Ascending aorta (tissue), 2 donors: ENCODE measurements at places on chromosomes 12 and 14. TPM values are rescaled to one million over a fixed set of nuclear protein-coding genes. Genes with fewer than 3 reads are reported as not detected.

LYSET gene
- 2.3 TPM for total RNA-seq

DNA sequence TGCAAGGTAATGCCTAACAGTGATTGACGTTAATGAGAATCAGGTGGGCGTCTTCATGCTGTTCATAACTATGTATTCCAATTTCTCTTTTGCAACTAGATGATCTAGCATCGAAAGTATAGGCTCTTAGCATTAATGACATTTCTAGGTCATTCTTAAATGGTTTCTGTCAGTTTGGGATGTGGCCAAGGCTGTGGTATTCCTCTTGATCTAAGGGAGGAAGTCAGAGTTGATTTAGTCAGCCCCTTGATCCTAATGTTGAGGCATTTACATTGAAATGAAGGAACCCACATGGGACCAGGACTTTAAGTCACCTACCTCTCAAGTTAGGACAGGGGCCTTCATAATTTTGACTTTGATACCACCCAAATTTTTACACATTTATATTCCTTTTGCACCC is 448.1 kb downstream of the NPAS3 start:
- H3K36me3 ChIP-seq: no peaks in the 10 kb centered on the region
- H3K27me3 ChIP-seq: no peaks in the 10 kb centered on the region
- no peak overlapping the region for H3K4me3 ChIP-seq
- H3K4me1 ChIP-seq: no peaks in the 10 kb centered on the region
- H3K27ac ChIP-seq: no peak overlapping the region
- no peak for DNase-seq

GRCh38 chr14:68790644-68791077 is 2.2 kb downstream of the ZFP36L1 start:
- H3K36me3 ChIP-seq: peaks cover 29% of the 10 kb centered on the region
- peak overlapping the region; percentile 100 for H3K27ac ChIP-seq
- peak overlapping the region; percentile 77 for H3K4me3 ChIP-seq
- no peaks in the 10 kb centered on the region for H3K27me3 ChIP-seq

GRCh38 chr12:83541446-83541845 is 854.7 kb downstream of the TMTC2 start:
- H3K27ac ChIP-seq: no peak overlapping the region
- no peak overlapping the region for H3K4me3 ChIP-seq
- H3K27me3 ChIP-seq: no peaks in the 10 kb centered on the region
- no peaks in the 10 kb centered on the region for H3K4me1 ChIP-seq
